ENCODE measurements at places on chromosomes 5 and 9.
A peak's percentile ranks its signal among the peaks of the same experiment; 100 is the strongest.

- no peak for DNase-seq
These were observed 547.3 kb upstream of the ZNF608 start for GRCh38 chr5:125293726-125294125.

DNA sequence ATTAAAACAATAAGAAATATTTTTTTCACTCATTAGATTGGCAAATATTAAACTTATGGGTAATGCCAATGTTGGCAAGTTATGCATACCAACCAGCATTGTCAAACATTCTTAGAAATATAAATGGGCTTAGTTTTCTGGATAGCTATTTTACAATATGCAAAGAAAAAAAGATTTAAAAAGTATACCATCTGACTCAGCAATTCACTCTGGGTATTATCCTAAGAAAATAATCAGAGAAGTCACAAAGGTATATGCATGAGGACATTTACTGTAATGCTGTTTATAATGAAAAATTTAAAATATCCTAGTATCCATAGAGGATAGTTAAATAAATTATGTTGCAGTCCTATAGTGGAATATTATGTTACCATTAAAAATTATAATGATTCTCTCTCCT, 57.4 kb upstream of the PTPDC1 start:
- DNase-seq = no peak

- DNase-seq = no peak
These were observed 137.1 kb downstream of the FGF1 start for GRCh38 chr5:142548739-142549275.

- DNase-seq = no peak
These were observed 6.6 kb downstream of the EEIG1 start for GRCh38 chr9:127974001-127974768.

GRCh38 chr9:129307227-129307970, 129.3 kb upstream of the IER5L start:
- DNase-seq = no peak

GRCh38 chr5:54754420-54754819, 231.0 kb downstream of the ESM1 start:
- no peak for DNase-seq

DNA sequence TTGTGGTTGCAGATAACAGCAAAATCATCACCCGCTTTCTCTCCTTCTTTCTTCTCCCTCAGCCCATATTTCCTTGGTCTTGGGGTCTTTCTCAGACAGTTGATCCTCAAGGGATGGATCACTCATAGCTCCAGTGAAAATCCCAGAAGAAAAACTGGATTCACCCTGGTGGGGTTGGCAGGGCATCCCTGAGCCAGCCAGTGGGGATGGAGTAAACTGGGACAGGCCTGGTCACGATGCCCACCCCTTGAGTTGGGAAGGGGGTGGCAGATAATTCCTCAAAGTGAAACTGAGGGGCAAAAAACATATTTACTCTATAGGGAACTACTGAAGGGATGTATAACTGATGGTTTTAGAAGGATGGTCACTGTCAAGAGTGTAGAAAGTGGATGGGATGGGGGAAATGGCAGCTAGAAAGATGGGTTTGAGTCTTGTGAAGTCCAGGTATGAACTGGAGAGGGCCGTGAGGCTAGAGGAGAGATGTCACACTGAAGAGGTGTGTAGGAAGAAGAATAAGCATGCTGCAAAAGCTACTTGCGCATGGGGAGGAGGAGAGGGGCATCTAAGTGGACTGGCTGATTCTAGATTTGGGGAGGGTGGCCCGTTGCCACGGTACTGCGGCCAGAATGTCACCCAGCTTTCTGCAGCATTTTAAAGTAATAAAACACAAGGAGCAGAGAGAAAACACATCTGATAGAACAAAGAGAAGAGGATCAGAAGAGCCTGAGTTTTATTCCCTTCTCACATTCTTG, 162.8 kb downstream of the PJA2 start:
- no peak for DNase-seq

DNA sequence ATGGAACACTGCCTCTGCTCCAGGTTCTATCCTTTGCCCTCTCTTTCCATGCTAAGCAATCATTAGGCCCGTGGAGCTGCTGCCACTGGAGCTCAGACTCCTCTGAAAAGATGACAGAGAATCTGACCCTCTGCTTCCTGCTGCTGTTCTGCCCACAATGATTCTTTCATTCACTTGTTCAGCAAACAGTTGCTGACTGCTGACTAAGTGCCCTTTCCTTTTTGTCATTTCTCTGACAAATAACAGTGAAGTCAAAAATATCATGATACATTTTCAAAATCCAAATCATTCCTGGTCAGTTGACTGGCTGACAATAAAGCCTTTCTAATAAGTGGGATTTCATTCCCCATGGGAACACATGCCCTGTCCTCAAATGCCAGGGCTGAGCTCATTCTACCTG, 110.1 kb downstream of the SIL1 start:
- no peak for DNase-seq

- no peak for DNase-seq
These were observed 191.0 kb upstream of the S1PR3 start for GRCh38 chr9:88800329-88800682.

DNA sequence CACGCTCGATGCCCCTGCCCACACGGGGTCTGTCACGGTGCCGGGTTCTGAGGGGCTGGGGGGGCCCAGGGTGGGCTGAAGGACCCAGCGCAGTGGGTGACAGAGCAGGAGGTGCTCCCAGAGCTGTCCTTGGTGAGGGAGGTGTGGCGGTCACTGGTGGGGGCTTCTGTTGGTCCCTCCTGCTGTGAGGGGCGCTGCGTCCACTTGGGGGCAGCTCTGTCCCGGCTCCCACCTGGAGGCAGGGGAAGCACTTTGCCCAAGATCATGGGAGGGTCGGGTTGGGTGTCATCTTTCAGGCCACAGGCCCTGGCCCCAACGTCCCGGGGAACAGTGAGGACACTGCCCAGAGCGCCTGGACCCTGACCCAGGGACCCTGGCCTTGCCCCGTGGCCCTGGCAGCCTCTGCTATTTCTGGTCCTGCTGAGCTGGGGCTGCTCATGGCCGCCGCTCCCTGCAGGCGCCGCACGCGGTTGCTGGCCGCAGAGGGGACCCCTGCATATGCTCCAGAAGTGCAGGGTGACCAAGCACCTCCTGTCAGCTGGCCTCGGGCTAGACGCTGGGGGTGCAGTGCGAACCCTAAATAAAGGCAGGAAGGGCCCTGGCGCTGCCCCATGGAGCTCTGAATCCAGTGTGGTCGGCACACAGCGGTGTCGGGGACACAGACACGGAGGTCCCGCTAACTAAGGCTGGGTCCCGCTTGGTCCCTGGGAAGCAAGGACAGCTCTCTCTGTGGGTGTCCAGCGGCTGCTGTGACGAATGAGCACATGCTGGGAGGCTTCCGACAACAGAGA, 11.6 kb upstream of the RNU6ATAC start:
- no peak for DNase-seq

- no peak for DNase-seq
These were observed 156.9 kb downstream of the CNTLN start for GRCh38 chr9:17291766-17292165.

- no peak for DNase-seq
These were observed 84.5 kb downstream of the GNAQ start for GRCh38 chr9:77946969-77947620.

GRCh38 chr9:88396836-88397577, 8.8 kb downstream of the SPIN1 start:
- no peak for DNase-seq

GRCh38 chr9:113665064-113665463, 201.5 kb downstream of the RGS3 start:
- DNase-seq = no peak

- DNase-seq = peak; percentile 4
These were observed 33.5 kb downstream of the TLX3 start for GRCh38 chr5:171342362-171343111.

- no peak for DNase-seq
These were observed 24.4 kb downstream of the CYFIP2 start for GRCh38 chr5:157290156-157290980.

DNA sequence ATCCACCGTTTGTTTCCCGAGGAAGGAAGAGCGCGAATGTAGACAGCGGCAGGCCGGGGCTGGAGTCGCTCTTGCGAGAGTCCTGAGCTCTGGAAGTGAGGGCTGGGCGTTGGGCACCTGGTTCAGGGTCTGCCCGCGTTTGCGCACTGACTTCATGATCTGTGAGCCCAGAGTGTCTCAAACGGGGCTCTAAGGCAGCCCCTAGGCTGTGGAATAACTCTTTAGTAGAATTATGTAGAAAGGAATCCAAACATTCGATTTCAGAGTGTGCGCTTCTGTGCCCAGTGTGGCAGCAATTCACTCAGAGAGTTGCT, 478 bp upstream of the GGTA1 start:
- DNase-seq = no peak

- no peak for DNase-seq
These were observed 188.6 kb upstream of the DMRT1 start for GRCh38 chr9:652914-653313.

DNA sequence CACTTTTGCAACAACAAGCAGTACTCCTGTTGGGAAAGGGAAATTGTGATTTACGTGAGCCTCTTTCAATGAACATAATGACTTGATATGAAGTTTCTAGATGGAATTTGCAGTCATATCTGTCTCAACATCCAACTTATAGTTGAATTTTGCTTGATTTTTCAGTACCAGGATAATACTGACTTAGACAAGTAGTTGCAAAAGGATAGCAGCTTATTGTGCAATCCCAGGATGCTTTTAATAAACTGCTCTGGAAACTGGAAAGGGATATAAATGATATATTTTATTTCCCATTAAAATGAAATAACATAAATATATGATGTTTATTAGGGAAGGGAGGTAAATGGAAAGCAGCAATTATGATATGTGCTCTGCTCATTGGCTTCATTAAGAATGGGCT, 174.4 kb upstream of the RGMB start:
- no peak for DNase-seq

- no peak for DNase-seq
These were observed 43.2 kb downstream of the GARNL3 start for GRCh38 chr9:127307802-127308201.

GRCh38 chr9:117703537-117703936, 666 bp upstream of the TLR4 start:
- no peak for DNase-seq

- DNase-seq = no peak
These were observed 289.5 kb upstream of the MPDZ start for GRCh38 chr9:13568841-13569601.

DNA sequence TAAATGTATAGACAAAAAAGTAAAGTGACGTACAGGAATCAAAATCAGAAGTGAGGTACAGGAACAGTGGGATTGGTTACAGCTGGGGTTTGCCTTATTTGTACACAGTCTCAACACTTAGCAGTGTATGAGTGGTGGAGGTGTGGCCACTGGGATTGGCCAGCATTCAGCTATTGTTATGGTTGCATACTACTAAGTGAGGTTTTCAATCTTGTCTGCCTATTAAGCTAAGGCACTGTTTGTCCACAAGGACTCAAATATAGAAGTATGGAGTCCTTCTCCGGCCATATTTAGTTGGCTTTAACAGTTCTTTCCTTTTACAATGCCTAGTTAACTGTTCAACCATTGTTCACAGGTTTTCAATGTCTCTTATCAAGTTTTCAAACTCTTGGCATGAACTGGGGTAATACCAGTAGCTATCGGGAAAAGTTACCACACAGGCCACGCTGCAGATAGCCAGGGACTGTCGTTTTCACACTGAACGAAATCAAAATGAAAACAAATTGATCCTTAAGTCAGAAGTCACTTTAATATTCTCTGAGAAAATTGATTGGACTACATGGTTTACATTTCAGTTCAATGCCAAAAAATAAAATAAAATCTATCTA, 176.0 kb upstream of the FREM1 start:
- DNase-seq = no peak
